ENCODE measurements at places on chromosomes 6 and 20. TPM values are rescaled to one million over a fixed set of nuclear protein-coding genes. Genes with fewer than 3 reads are reported as not detected.

- no peak overlapping the region for H3K4me3 ChIP-seq
- no peak for DNase-seq
- peaks cover 16% of the 10 kb centered on the region for H3K4me1 ChIP-seq
- no peaks in the 10 kb centered on the region for H3K27me3 ChIP-seq
- no peak overlapping the region for H3K27ac ChIP-seq
- H3K36me3 ChIP-seq = no peaks in the 10 kb centered on the region
Measured at GRCh38 chr6:38503032-38503773, 136.5 kb downstream of the BTBD9 start.

- no peaks in the 10 kb centered on the region for H3K27me3 ChIP-seq
- H3K4me1 ChIP-seq = no peaks in the 10 kb centered on the region
- DNase-seq = no peak
- no peaks in the 10 kb centered on the region for H3K36me3 ChIP-seq
Measured at GRCh38 chr20:62507323-62507722, 31.5 kb upstream of the GATA5 start.

GRCh38 chr6:168999392-168999791 is 254.3 kb downstream of the THBS2 start:
- H3K36me3 ChIP-seq = no peaks in the 10 kb centered on the region
- H3K4me1 ChIP-seq = no peaks in the 10 kb centered on the region
- H3K27me3 ChIP-seq = no peaks in the 10 kb centered on the region
- DNase-seq = no peak

GRCh38 chr20:48745330-48745729 is 82.5 kb downstream of the PREX1 start:
- no peaks in the 10 kb centered on the region for H3K36me3 ChIP-seq
- no peak overlapping the region for H3K4me3 ChIP-seq
- no peak for DNase-seq
- no peak overlapping the region for H3K27ac ChIP-seq

DNA sequence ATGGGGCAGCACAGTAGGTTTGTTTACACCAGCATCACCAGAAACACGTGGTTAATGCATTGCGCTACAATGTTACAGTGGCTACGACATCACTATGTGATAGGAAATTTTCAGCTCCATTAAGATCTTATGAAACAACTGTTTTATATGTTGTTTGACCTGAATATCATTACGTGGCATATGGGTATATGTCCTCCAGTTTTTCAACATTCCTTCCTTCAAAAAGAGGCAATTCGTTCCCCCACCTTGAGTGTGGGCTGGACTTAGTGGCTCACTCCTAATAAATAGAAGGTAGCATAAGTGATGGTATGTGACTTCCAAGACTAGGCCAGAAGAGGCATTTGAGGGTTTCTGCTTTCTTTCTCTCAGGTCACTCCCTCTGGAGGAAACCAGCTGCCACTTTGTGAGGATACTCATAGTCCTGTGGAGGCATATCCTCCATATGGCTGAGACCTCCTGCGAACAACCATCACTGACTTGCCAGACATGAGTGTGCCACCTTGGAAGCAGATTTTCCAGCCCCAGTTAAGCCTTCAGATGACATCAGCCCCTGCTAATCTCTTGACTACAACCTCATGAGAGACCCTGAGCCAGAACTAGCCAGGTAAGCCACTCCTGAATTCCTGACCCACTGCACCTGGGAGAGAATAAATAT is 2.3 kb upstream of the TRAM2 start:
- no peak overlapping the region for H3K4me3 ChIP-seq
- H3K36me3 ChIP-seq = peaks cover 2% of the 10 kb centered on the region
- peaks cover 12% of the 10 kb centered on the region for H3K4me1 ChIP-seq
- DNase-seq = no peak
- H3K27me3 ChIP-seq = no peaks in the 10 kb centered on the region

DNA sequence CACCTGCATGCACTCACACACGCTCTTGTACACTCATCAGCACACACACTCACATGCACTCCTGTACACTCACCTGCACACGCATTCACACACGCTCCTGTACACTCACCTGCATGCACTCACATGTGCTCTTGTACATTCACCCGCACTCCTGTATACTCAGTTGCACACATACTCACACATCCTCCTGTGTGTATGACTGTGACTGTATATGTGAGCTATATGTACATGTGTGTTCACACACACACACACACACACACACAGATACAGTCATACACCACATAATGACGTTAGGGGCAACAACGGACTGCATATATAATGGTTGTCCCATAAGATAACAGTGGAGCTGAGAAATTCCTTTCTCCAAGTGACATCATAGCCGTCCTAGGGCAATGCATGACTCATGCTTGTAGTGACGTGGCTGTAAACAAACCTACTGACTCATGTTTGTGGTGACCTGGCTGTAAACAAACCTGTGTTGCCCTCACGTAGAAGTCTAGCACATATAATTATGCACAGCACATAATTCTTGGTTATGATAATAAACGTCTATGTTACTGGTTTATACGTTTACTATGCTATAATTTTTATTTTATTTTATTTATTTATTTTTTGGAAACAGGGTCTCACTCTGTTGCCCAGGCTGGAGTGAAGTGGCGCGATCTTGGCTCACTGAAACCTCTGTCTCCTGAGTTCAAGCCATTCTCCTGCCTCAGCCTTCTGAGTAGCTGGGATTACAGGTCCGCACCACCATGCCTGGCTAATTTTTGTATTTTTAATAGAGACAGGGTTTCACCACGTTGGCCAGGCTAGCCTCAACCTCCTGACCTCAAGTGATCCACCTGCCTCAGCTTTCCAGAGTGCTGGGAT is 22.8 kb upstream of the TAF4 start:
- H3K27ac ChIP-seq = no peak overlapping the region
- no peak for DNase-seq
- H3K36me3 ChIP-seq = no peaks in the 10 kb centered on the region
- H3K4me3 ChIP-seq = no peak overlapping the region
- no peaks in the 10 kb centered on the region for H3K27me3 ChIP-seq

- no peak overlapping the region for H3K4me3 ChIP-seq
- H3K27me3 ChIP-seq = no peaks in the 10 kb centered on the region
- no peaks in the 10 kb centered on the region for H3K36me3 ChIP-seq
- no peak for DNase-seq
- H3K27ac ChIP-seq = no peak overlapping the region
Measured at GRCh38 chr6:16092990-16093389, 35.9 kb upstream of the MYLIP start.

GRCh38 chr6:108116546-108117426 is 42.2 kb upstream of the OSTM1 start:
- peaks cover 4% of the 10 kb centered on the region for H3K27me3 ChIP-seq
- no peak for DNase-seq
- H3K4me1 ChIP-seq = peaks cover 4% of the 10 kb centered on the region

- H3K36me3 ChIP-seq = no peaks in the 10 kb centered on the region
- no peak overlapping the region for H3K27ac ChIP-seq
- no peak for DNase-seq
Measured at GRCh38 chr6:161736326-161736725, 462.5 kb upstream of the AGPAT4 start.

DNA sequence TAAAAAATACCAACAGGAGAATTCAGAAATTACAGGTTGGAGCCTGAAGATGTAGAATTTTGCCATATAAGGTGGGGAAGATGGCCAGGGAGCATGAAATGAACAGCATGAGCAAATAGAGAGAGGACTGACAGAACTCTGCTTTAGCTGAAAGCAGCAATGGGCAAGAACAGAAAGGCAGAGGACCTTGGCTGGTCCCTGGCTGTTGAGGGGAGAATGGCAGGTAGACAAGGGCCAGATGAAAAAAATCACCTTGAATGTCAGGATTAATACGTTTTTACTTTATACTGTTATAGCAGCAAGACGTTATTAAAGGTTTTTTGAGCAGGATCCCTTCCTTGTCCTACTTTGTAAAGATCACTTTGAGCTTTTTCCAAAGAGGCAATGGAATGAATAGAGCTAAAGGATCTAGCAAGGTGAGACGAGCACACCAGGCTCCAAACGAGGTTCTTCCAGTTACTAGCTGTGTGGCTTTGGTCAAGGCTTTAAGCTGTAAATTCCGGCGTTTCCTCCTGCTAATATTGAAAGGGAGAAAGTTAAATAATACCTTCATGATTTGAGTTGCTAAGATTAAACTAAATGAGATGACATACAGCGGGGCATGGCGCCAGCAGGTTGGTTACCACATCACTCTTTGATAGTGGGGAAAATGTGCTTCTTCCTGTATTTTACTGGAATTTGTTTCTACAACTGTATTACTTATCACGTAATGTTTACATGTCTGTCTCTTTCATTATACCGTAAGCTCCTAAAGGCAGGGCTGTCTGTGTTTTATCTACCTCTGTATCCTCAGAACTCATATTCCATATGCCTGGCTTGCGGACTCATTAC is 776 bp downstream of the PPIL1 start:
- peak overlapping the region; percentile 89 for H3K4me3 ChIP-seq
- peak; percentile 43 for DNase-seq
- H3K36me3 ChIP-seq = peaks cover 6% of the 10 kb centered on the region
- H3K27ac ChIP-seq = peak overlapping the region; percentile 89
- no peaks in the 10 kb centered on the region for H3K27me3 ChIP-seq

- no peaks in the 10 kb centered on the region for H3K4me1 ChIP-seq
- H3K4me3 ChIP-seq = no peak overlapping the region
- no peaks in the 10 kb centered on the region for H3K36me3 ChIP-seq
- DNase-seq = no peak
- H3K27me3 ChIP-seq = peaks cover 99% of the 10 kb centered on the region
- H3K27ac ChIP-seq = no peak overlapping the region
Measured at GRCh38 chr6:84771125-84771755, 6.8 kb upstream of the TBX18 start.

- no peaks in the 10 kb centered on the region for H3K4me1 ChIP-seq
- no peak for DNase-seq
- peaks cover 4% of the 10 kb centered on the region for H3K36me3 ChIP-seq
- H3K27me3 ChIP-seq = no peaks in the 10 kb centered on the region
Measured at GRCh38 chr6:87628881-87629280, 38.9 kb downstream of the ORC3 start.

- no peaks in the 10 kb centered on the region for H3K36me3 ChIP-seq
- no peak overlapping the region for H3K4me3 ChIP-seq
- peaks cover 5% of the 10 kb centered on the region for H3K4me1 ChIP-seq
- H3K27me3 ChIP-seq = no peaks in the 10 kb centered on the region
- DNase-seq = no peak
- no peak overlapping the region for H3K27ac ChIP-seq
Measured at GRCh38 chr6:131216246-131216645, 81.0 kb downstream of the AKAP7 start.

The DNAH8 gene
- polyA plus RNA-seq = 0.01 TPM

The SPTLC3 gene
- 3.0 TPM for polyA plus RNA-seq

The SAMD3 gene
- 0.71 TPM for polyA plus RNA-seq

The PAK5 gene
- 0.03 TPM for polyA plus RNA-seq

The PLG gene
- polyA plus RNA-seq = not detected

The ESF1 gene
- polyA plus RNA-seq = 7.9 TPM

The TSBP1 gene
- polyA plus RNA-seq = not detected

The GJA10 gene
- not detected for polyA plus RNA-seq
